ENCODE measurements at places on chromosomes 7 and 10.

- H3K27ac ChIP-seq, result no peak overlapping the region
- H3K4me1 ChIP-seq, result no peaks in the 10 kb centered on the region
- H3K27me3 ChIP-seq, result no peaks in the 10 kb centered on the region
Measured at GRCh38 chr7:853366-854117, 21.3 kb downstream of the SUN1 start.

DNA sequence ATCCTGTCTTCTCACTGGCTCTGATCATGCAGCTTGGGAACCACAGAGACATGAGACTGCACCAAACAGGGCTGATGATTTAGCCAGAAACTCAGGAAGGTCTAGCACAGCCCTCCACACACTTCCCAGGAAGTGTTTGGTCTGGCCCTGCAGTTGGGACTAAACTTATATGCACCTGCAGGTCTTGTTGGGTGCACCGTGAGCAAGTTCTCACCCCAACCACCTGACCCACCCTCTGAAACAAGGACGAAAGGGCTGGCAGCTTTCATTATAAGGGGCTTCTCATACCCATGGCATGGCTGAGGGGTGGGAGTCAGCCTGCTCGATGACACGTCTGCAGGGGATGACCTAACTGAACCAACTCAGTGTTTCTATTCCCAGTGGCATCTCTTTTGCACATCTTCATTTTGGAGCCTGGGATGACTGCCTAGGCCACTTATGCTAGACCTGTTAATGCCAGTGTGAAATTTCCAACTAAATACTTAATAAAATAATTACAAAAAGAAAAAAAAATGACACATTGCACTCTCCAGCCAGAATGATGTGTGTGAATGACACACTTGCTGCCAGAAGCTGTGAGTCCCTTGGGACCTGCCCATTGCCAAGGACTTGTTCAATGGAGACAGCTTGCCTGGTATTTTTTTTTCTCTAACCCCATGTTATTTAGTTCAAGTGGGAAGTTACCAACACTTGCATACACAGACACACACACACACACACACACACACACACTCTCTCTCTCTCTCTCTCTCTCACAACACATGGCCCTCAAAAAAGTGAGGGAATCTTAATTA is 102.6 kb downstream of the NEURL1 start:
- H3K4me1 ChIP-seq, result peaks cover 23% of the 10 kb centered on the region
- peak overlapping the region; percentile 33 for H3K27ac ChIP-seq
- no peaks in the 10 kb centered on the region for H3K36me3 ChIP-seq
- H3K27me3 ChIP-seq, result no peaks in the 10 kb centered on the region

GRCh38 chr10:71246591-71247413 is 34.4 kb downstream of the UNC5B start:
- H3K27ac ChIP-seq, result peak overlapping the region; percentile 96
- peaks cover 57% of the 10 kb centered on the region for H3K4me1 ChIP-seq
- H3K27me3 ChIP-seq, result no peaks in the 10 kb centered on the region
- peak overlapping the region; percentile 54 for H3K4me3 ChIP-seq

DNA sequence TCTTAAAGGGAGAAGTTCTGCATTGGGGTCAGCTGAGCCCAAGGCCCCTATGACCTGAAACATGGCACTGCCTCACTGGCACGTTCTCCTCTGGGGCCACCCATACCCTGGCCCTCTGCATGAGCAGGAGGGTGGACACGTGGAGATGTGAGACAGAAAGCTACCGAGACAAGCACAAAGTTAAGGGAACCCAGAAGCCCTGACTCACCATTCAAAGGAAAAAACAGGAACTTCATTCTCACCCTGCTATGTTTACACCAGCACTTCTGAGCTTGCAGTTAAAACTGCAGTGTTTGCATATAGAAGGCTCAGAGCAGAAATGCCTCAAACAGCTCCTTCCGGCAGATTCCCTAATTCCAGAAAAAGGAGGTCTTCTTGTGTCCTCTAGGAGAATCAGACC is 41.7 kb downstream of the DENND11 start:
- H3K4me3 ChIP-seq, result no peak overlapping the region
- DNase-seq, result no peak
- H3K36me3 ChIP-seq, result peaks cover 4% of the 10 kb centered on the region
- H3K27me3 ChIP-seq, result no peaks in the 10 kb centered on the region
- no peaks in the 10 kb centered on the region for H3K4me1 ChIP-seq
- no peak overlapping the region for H3K27ac ChIP-seq

GRCh38 chr7:115004121-115004520 is 82.2 kb downstream of the MDFIC start:
- no peak for DNase-seq
- H3K27me3 ChIP-seq, result no peaks in the 10 kb centered on the region
- no peak overlapping the region for H3K27ac ChIP-seq
- peaks cover 11% of the 10 kb centered on the region for H3K36me3 ChIP-seq

GRCh38 chr7:1409555-1409954 is 49.7 kb downstream of the MICALL2 start:
- H3K4me3 ChIP-seq, result no peak overlapping the region
- H3K36me3 ChIP-seq, result no peaks in the 10 kb centered on the region

DNA sequence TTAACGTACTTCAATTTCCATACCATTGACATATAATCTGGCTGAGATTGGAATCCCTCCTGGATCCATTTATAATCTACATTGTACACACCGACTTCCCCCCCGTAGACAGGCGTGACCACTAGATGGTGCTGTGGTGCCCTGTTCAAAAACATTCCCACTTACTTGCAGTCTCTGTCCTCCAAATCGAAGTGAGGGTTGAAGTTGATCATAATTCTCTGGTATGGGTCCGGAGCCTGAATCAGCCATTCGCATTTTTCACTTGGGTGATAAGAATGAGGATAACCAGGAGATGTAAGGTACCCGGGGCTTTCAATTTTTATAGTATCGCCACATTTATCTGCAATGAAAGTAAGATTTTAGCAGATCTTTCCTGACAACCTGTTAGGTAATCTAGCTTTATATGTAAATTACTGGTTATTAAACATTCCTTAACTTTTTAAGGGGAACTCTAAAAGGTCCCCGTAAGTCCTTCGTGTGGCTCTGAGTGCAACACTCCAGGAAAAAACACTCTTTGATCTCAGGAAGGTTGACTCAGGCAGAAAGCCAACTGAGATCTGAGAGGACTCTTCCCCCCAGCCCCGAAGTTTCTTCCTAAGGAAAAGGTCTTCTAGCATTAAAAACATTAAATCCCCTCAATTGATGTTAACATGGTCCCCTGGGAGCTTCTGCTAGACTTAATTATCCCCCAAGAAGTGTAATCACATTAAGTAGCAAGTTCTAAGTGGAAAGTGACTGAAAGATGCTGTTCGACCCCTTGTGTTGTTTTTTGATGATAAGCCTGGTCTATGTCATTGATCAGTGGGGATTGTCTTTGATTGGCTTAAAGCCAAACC is 3.7 kb downstream of the NRP1 start:
- H3K4me1 ChIP-seq, result peaks cover 44% of the 10 kb centered on the region
- DNase-seq, result peak; percentile 88
- H3K4me3 ChIP-seq, result peak overlapping the region; percentile 90
- H3K27ac ChIP-seq, result no peak overlapping the region

- peaks cover 35% of the 10 kb centered on the region for H3K36me3 ChIP-seq
- no peaks in the 10 kb centered on the region for H3K27me3 ChIP-seq
- H3K4me3 ChIP-seq, result no peak overlapping the region
Measured at GRCh38 chr7:50594734-50595485, 29.7 kb upstream of the DDC start.

GRCh38 chr10:132977076-132977475 is 34.7 kb upstream of the CFAP46 start:
- DNase-seq, result no peak
- H3K27me3 ChIP-seq, result peaks cover 43% of the 10 kb centered on the region
- no peak overlapping the region for H3K27ac ChIP-seq
- no peaks in the 10 kb centered on the region for H3K4me1 ChIP-seq
- no peaks in the 10 kb centered on the region for H3K36me3 ChIP-seq

DNA sequence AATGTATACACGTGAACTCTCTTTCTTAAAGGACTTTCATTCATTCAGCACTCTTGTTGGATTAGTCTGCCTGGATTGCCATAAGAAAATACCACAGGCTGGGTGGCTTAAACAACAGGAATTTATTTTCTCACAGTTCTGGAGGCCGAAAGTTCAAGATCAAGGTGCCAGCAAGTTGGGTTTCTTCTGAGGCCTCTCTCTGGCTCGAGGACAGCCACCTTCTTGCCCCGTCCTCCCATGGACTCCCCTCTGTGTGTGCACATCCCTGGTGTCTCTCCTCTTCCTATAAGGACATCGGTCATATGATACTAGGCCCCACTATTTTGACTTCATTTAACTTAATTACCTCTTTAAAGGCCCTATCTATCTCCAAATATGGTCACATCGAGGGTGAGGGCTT is 110.4 kb upstream of the BMPER start:
- H3K4me3 ChIP-seq, result no peak overlapping the region
- H3K4me1 ChIP-seq, result peaks cover 29% of the 10 kb centered on the region
- DNase-seq, result no peak
- no peak overlapping the region for H3K27ac ChIP-seq
- H3K27me3 ChIP-seq, result peaks cover 11% of the 10 kb centered on the region

DNA sequence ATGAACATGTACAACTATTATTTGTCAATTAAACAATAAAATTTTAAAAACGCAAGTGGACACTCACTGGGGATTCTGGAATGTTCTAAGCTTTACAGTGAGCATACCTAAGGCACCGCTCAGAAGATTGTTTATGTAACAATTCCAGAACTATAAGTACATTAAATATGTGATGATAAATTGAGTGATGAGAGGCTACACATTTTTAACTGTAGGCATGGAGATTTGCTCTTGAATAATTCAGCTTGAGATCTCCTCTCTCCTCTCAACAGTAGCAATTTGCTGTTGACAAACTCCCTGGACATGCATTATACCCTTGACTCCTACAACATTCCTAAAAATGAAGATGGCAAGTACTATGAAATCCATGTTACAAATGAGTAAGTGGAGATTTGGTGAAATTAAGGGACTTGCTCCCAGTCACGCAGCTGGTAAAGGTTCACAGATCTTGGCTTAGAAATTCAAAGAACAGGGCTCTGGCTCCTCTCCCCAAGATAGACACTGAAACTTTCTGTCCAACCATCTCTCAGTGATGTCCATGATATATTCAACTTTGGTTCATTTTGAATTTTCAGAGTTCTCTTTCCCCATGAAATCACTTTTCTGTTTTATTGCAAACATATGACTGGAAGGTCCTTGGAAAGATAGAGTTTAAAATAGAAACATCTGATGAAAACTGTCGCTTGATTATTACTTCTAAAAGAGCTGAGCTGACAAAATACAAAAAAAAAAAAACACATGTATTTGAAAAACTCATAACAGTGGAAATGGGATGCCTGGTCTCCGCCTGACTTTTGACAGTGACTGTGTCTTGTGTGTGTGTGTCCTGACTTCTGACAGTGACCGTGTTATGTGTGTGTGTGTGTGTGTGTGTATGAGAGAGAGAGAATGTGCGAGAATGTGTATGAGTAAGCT is 488.3 kb downstream of the TNS3 start:
- H3K27me3 ChIP-seq, result peaks cover 6% of the 10 kb centered on the region
- peaks cover 3% of the 10 kb centered on the region for H3K4me1 ChIP-seq
- no peak for DNase-seq

DNA sequence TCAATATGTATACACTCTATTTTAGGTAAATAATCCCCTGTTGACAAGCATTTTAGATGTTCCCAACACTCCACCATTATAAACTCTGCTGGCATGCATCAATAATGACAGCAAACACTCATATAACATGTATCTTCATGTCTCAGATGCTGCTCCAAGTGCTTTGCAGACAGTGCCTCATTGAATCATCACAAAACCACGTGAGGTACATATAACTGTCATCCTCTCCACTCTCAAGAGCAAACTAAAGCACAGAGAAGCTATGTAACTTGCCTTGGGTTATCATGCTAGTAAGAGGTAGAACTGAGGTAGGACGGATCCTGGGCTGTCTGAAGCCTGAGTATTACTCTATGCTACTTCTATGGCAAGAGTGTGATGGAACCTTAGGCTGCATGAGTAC is 72.5 kb upstream of the GSDME start:
- peaks cover 35% of the 10 kb centered on the region for H3K4me1 ChIP-seq
- H3K27me3 ChIP-seq, result no peaks in the 10 kb centered on the region
- no peak overlapping the region for H3K27ac ChIP-seq
- no peak for DNase-seq

GRCh38 chr7:66627151-66627681 is 1.5 kb upstream of the KCTD7 start:
- H3K36me3 ChIP-seq, result peaks cover 6% of the 10 kb centered on the region
- peak overlapping the region; percentile 81 for H3K4me3 ChIP-seq
- H3K4me1 ChIP-seq, result peaks cover 14% of the 10 kb centered on the region
- H3K27me3 ChIP-seq, result peaks cover 2% of the 10 kb centered on the region

DNA sequence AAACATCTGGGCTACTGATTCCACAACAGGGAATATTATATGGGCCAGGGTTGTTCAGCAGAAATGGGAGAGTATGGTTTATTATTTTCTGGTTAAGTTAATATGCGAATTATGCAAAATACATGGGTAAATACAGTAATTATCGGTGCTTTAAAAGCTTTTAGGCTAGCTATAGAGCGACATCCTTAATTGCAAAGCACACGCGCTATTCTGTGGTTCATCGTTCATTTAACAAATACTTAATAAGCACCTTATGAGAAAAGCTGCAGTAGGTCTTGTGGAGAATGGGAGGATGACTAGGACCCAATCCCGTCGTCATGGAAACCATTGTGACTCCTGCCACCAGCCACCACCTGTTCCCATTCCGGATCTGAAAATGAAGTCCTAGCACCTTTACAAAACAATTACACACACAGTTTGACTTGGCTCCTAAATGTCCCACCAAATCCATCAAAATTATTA is 623 bp upstream of the CEP41 start:
- peak overlapping the region; percentile 100 for H3K4me3 ChIP-seq
- H3K36me3 ChIP-seq, result peaks cover 32% of the 10 kb centered on the region
- H3K27ac ChIP-seq, result peak overlapping the region; percentile 100
- no peaks in the 10 kb centered on the region for H3K27me3 ChIP-seq
- peaks cover 45% of the 10 kb centered on the region for H3K4me1 ChIP-seq

- no peaks in the 10 kb centered on the region for H3K4me1 ChIP-seq
- peak overlapping the region; percentile 68 for H3K4me3 ChIP-seq
Measured at GRCh38 chr10:86538547-86538946, 17.0 kb upstream of the WAPL start.

DNA sequence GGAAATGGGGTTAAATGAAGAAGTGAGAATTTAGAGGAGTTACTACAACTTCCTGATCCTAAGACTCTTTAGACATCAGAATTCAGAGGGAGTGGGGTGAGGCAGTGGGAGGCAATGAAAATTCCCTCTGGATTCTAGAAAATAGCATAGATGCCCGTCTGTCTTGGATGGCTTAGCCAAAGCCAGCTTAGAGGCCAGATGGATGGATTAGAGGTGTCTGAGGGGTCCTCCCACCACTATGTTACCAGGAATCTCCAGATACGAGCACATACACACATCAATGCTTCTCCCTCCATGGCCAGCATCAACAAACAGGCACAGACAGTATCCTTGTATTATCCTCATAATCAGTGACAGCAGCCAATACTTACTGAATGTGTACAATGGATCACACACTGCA is 418.1 kb downstream of the PLXNA4 start:
- no peak overlapping the region for H3K4me3 ChIP-seq
- H3K4me1 ChIP-seq, result peaks cover 21% of the 10 kb centered on the region
- DNase-seq, result no peak
- no peak overlapping the region for H3K27ac ChIP-seq

- no peak for DNase-seq
- H3K4me3 ChIP-seq, result peak overlapping the region; percentile 73
- no peaks in the 10 kb centered on the region for H3K36me3 ChIP-seq
- H3K4me1 ChIP-seq, result peaks cover 8% of the 10 kb centered on the region
- peak overlapping the region; percentile 93 for H3K27ac ChIP-seq
- peaks cover 3% of the 10 kb centered on the region for H3K27me3 ChIP-seq
Measured at GRCh38 chr10:62454687-62455397, 80.7 kb downstream of the ZNF365 start.

GRCh38 chr10:70561070-70561469 is 41.5 kb downstream of the PRF1 start:
- H3K4me1 ChIP-seq, result peaks cover 46% of the 10 kb centered on the region
- no peak overlapping the region for H3K27ac ChIP-seq

Measured in type B pancreatic cell (in vitro differentiated cells).